ENCODE measurements at places on chromosomes 7 and 10.
A peak's percentile ranks its signal among the peaks of the same experiment; 100 is the strongest.

DNA sequence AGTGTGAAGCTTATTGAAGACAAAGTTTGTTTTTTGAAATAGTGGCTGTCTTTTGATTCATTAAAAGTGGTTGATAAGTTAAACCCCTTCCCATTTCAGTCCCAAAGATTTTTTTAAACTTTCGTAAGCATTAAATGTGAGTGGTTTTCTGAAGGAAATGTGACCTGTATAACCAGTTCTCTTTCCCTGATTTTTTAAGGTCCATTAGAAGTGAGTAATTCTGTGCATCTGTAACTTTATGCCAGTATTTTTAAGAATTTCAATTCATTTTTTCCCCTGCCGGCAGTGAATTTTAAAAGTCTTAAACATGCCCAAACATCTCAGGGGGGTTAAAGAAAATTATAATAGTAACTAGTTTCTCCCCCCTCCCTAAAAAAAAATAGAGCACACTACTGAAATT, 254.6 kb upstream of the SP8 start:
- DNase-seq = no peak

DNA sequence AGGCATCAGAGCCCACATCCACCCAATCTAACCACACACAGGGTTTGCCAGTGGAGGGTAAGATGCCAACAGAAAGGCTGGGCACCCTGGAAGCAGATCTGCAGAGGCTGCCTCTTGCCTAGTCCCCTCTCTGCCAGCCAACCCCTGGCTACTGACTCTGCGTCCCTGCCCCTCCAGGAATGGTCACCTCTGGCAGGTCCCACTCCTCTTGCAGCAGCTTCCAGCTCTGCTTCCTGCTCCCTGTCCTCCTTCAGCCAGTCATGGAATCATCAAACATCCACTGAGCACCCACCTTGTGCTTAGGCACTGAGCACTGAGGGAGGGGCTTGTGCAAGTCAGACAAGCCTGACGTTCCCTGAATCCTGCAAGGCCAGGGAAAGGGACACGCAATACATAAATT, 20.1 kb upstream of the HABP2 start:
- DNase-seq = no peak

GRCh38 chr7:127391591-127392181, 822 bp downstream of the ZNF800 start:
- DNase-seq = peak; percentile 46

DNA sequence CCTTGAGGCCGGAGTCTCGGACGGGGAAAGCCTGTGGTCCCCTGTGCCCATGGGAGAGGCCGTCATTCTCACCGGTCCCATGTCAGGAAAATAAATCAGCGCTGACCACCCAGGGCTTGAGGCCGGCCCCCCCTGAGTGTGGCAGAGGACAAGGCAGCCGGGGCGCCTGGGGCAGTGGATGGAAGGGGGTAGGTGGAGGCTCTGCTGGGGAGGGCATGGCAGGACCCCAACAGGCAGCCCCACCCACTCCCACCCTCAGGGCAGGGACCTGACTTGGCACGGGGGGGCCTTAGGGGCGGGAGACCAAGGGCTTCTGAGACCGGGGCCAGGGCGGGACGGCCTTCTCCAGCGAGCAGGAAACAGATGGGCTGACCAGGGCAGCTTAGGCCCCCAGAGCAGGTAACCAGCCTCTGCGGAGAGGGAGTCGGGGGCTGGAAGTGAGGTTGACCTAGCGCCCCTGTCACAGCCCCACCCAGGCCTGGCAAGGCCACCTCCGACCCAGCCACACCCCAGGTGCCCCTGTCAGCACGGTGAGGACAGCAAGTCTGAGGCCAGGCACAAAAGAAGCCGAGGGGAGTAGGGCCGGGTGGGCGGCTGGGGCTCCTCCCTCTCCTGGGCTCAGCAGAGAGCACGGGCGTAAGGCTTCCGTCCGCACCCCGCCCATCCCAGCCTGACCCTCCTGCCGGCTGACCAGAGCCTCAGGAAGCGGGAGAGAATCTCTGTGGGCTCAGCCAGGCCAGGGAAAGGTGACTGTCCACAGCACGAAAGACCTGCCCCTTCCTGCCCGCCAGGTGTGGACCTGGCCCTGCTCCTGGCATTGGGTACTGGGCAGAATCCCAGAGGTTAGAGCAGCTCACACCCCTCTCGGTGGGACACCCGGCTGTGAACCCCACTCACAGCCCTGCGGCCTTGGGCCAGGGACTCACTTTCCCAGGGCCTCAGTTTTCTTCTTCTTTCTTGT, 87.4 kb downstream of the FOXL3 start:
- no peak for DNase-seq

DNA sequence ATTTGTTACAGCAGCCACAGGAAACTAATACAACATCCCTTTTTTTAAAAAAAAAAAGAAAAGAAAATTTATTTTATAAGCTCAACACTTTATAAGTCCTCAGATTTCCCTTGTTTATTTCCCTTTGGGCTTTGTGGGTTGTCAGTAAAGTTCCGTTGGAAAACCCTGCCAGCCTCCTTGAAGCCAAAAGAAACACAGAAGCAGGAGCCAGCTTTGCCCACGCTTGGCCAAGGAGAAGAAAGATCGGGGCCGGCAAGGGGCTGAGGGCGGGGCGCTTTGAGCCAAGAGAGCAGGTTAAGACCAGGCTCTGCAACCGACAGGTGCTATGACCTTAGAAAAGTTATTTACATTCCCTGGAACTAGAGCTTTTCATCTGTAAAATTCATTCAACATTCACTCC, 72.7 kb downstream of the RGS10 start:
- DNase-seq = no peak

- DNase-seq = peak; percentile 37
Measured at GRCh38 chr7:36261019-36261754, 108.1 kb downstream of the EEPD1 start.

DNA sequence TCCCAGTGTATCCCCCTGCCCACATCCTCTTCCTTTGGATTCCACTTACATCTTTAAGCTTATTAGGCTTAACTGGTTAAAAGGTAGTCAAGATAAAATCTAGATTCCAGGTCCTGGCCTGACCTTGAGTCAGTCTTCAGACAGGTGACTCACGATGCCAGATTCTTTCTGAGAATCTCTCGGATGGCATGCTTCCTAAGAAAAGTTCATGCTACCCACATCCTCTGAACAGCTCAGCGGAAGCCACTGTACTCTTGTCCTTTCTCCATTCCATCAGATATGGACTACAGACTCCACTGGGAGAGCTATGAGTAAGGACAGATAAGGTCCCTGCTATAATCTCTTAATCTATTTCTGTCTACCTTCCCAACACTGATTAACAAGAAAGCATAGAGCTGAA, 43.4 kb downstream of the DNMBP start:
- no peak for DNase-seq

DNA sequence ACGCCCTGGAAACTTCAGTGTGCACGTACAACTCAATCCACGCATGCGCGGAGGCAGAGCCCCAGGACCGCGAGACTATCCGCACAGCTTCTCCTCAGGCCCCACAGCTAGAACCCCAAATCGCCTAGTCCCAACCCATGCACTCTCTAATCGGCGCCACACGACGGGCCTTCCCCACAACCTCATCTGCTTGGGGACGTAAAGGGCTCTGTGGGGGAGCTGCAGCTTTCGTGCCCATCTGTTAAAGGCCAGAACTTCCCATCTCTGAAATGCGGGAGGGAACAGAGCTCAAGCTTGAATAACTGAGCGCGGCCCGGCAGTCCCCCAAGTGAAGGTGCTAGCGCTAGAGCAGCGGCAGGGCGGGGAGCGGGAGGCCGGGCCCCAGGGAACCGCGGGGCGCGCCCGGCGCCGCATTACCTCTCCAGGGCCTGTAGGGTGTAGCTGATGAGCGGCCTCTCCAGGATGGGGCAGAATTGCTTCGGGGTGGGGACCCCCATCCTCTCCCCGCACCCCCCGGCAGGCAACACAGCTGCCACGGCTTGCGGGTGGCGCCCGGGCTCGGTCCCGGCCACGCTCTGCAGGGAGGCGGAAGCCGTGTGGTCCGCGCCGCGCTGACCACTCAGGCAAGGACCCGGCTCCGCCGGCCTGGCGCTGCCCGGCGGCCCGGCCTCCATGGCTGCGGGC, 547 bp downstream of the CRPPA start:
- peak; percentile 70 for DNase-seq

DNA sequence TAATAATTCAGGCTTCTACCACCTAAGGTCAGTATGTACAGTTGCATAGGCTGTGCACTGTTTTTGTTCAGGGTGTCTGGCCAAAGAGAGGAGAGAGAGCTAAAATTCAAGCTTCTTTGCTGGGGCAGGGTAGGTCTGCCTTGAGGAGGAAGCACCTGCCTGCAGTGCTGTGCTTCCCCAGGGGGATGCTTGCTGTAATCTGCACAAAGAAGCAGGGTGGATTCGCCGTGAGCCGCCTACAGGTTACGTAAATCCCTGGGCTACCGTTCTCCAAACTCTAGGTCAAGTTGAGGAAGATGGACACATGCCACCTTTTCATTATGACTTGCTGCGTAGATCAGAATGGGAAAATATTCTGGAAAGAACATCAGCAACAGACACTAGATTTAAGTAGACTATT, 543.3 kb downstream of the TNS3 start:
- no peak for DNase-seq
